ENCODE measurements at places on chromosomes 11 and 22.

DNA sequence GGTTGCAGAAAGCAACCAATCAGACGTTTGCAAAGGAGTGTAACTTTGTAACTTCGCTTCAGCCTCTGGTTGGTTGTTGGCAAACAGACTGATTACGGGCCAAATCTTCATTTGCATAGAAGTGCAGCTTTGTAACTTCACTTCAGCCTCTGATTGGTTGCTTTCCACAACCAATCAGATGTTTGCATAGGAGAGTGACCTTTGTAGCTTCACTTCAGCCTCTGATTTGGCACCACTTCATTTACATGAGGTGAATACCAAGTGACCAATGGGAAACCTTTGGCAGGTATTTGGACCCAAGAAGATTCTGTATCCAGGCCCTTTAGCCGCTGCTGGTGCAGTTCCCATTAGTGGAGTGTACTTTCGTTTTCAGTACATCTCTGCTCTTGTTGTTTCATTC, 16.0 kb downstream of the USP47 start:
- DNase-seq = no peak

- DNase-seq = peak; percentile 36
Observed at GRCh38 chr11:67372321-67372992, 941 bp downstream of the CLCF1 start.

GRCh38 chr11:132994966-132995365, 537.3 kb downstream of the OPCML start:
- no peak for DNase-seq

GRCh38 chr11:122559734-122560382, 95.7 kb upstream of the UBASH3B start:
- DNase-seq = no peak

DNA sequence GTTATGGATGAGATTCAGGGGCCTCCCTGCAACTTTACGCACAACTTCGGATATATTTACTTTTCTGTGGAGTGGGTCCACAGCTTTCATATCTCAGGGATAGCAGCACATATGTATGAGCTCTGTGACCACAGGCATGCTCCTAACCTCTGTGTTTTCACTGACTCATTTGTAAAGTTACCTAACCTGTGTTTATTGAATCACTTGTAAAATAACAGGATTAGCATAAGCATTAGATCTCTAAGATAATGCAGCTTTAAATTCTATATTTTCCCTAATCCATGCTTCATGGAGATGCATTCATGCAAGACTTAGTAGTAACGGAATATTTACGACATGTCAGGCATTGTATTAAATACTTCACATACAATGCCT, 47.9 kb upstream of the DDI1 start:
- no peak for DNase-seq

DNA sequence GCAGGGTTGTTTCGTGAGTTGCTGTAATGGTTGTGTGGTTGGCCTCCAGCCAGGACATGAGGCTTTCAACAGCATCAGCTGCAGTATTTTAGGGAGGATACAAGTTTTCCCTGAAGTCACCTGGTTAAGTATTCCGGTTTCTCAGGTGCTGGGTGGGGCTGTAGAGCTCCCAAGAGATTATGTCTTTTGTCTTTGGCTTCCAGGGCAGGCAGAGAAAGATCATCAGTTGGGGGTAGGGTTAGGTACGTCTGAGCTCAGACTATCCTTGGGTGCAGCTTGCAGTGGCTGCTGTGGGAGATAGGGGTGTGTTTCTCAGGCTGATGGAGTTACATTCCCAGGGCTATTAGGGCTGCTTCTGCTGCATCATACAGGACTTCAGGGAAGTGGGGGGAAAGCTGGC, 47.5 kb upstream of the MRGPRX1 start:
- DNase-seq = no peak

DNA sequence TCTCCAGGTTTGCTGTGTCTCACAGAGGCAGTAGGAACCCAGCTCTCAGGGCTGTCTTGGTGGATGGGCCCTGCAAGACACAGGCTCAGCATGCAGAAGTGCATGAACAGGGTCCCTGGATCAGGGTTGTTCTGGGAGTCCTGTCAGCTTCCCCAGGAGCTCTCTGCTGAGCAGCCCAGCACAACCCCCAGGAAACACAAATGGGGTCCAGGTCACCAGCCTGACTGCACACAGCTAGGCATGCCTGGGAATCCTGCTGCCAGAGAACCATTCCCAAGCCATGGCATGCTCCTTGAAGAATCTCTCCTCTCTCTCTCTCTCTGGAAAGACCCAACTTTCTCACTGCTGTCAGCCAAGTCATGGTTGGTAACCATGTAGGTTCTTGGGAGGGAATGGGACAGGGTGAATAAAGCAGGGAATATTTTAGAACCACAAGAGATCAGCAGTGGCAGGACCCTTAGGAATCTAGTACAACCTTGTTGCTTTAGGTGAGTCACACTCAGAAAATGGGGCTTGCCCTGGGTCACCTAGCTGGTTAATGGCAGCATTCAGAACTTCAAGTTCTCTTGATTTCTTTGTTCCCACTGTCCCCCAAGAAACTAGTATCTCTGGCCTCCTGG, 21.4 kb downstream of the TUB start:
- no peak for DNase-seq

- DNase-seq = no peak
Observed at GRCh38 chr11:74730571-74731260, 510 bp downstream of the CHRDL2 start.

GRCh38 chr22:41348964-41349484, 32.7 kb upstream of the TEF start:
- no peak for DNase-seq

- no peak for DNase-seq
Observed at GRCh38 chr22:42670921-42671709, 21.9 kb upstream of the CYB5R3 start.

DNA sequence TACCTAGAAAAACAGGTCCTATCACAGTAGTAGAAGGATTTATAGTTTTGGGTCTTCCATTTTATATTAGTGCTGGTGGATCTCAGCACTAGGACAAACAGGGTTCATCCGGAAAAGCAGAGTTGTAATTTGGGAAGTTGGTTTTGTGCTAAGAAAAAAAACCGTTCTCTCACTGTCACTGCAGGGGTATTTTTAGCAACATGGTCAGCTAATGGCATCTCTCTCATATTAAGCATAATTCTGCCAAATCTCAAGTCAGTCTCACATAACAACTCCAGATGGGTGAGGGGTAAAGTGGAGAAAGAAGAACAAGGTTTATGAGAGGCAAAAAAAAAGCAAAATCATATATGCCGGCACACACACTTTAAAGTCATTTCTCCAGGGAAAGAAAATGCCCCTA, 51.6 kb upstream of the GDPD4 start:
- DNase-seq = no peak

All from activated gamma-delta T cell (primary cell).